ENCODE measurements at places on chromosomes 3 and 15.

DNA sequence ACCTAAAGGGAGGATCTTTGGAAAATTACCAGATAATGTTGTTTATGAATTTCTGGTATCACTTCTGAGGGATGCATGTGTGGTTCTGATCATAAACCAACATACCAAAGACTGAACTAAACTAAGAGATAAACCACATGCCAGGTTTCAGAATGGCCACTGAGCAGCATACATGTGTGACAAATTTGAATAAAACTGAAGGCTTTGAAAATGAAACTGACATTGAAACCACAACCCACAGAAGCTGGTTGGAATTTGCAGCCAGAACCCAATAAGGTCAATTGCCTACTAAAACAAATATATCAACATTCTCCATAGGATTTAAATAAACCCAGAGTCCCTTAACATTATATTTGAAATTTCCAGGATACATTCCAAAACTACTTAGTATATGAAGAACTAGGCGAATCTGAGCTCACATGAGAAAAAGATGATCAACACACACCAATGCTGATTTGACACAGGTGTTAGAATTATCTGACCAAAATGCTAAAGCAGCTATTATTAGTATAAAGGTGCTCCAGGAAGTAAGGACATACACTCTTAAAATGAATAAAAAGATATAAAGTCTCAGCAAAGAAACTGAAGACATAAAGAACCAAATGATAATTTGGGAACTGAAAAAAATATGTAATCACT is 125.0 kb downstream of the ZNF280D start:
- no peak for DNase-seq

GRCh38 chr15:66649235-66649984 is 52.6 kb upstream of the SMAD6 start:
- DNase-seq: no peak

GRCh38 chr3:52195823-52196331 is 2.1 kb upstream of the ALAS1 start:
- no peak for DNase-seq

DNA sequence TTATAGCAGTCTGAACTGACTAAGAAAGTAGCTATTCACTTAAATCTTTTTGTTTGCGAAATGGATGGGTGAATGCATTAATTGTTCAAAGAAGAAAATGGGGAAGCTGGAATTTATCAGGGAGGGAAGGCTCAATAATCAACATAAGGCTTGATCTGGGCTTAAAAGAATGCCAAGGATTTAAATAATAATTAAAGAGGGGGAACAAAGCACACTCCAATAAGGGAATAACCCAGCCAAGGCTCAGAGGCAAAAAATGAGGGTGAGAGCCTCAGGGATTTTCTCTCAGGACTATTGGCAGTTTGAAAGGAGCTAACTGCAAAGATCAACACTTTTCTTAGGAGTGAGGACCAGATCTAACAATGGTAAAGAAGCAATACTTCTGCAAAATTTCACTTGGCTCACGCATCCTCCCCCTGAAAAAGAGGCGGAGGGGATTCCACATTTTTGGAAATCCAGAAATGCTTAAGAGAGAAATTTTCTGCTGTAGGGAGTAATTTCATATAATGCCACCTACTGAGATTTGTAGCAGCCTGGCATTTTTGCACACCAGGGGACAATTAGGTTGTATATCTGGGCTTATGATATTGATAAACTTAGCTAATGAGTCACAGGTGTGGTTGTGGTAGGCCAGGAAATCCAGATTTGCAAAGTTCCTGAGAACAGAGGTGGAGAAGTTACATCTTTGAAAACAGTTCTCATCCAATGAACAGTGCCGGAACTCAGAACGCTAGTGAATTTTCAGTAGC is 405.1 kb downstream of the TUSC7 start:
- no peak for DNase-seq

GRCh38 chr3:196003611-196004010 is 78.3 kb downstream of the TFRC start:
- no peak for DNase-seq

GRCh38 chr15:27017168-27017809 is 46.3 kb downstream of the GABRG3 start:
- peak; percentile 48 for DNase-seq

- no peak for DNase-seq
Observed at GRCh38 chr15:73518180-73518862, 75.4 kb downstream of the REC114 start.

- no peak for DNase-seq
Observed at GRCh38 chr3:83740504-83740903, 1218.3 kb upstream of the CADM2 start.

DNA sequence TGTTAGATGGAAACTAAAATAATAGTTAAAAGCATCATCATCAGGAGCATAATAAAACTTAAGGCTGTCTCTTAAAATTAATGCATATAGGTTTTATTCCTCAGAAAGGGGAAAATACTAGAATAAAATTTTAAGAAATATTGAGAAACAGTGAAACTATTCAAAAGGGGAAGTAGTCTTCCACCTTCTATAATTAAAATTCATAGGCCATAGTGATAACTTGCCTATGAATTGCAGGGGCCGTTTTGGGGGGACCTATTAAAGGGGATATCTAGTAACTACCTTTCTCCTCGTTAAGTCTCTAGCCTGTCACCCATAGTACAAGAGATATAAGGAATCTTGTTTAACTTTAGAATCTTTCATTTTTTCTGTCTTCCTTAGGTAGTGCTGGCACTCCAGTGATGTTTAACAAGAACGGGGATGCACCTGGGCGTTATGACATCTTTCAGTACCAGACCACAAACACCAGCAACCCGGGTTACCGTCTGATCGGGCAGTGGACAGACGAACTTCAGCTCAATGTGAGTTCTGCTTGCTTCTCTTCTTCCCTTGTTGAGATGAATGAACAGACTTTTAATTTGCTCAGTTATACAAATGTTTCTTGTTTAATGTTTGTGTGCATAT is 600.4 kb downstream of the GRM7 start:
- DNase-seq: no peak

DNA sequence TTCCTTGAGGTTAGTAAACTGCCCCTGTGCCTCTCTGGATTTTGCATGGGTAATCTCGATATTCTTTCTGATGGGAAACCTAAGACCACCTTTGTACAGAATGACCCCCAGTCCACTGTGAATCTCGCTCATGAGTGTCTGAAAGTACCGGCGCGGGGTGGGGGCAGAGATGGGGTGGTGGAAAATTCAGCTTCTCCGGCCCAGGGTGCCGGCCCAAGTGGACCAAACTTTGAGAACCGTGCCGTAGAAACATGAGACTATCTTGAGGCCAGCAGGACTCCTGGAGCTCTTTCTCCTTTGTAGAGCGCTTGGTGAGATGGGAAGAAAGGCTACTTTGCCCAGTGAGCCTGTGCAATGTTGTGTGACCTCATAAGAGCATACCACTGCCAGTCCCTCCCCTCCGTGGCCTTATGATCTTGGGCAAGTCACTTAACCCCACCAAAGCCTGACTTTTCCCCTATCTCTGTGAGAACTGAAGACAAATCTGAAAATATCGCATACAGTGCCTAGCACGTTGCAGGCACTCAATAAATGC is 40.4 kb upstream of the VEPH1 start:
- DNase-seq: no peak

- peak; percentile 59 for DNase-seq
Observed at GRCh38 chr3:45583021-45583851, 11.3 kb upstream of the LIMD1 start.

GRCh38 chr3:194271460-194272035 is 79.6 kb downstream of the CPN2 start:
- no peak for DNase-seq

GRCh38 chr3:4222574-4223175 is 80.5 kb upstream of the SETMAR start:
- DNase-seq: peak; percentile 1

GRCh38 chr3:40801284-40801741 is 276.6 kb downstream of the ZNF621 start:
- DNase-seq: no peak

GRCh38 chr15:50830477-50831354 is 65.2 kb upstream of the SPPL2A start:
- DNase-seq: no peak

GRCh38 chr15:73633991-73634495 is 854 bp upstream of the NPTN start:
- DNase-seq: no peak

GRCh38 chr3:147756476-147756875 is 347.3 kb downstream of the ZIC1 start:
- DNase-seq: no peak

DNA sequence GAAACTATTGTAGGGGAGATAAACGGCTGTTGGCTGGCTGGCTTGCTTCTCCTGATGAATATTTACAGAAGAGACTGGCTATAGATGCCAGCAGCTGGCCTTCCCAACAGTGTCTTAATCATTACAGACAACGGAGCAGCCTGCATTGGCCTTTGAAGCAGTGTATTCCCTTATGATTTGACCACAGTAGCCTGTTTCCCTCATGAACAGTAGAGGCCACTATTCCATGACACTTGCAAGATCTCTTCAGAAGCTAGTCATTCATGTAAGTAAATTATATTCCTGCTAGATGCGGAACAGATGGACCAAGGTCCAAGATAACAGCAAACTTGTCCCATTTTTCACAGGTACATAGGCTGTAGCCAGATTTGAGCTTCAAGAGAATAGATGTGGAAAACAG is 47.3 kb downstream of the TMCO5A start:
- peak; percentile 1 for DNase-seq

GRCh38 chr3:58698246-58698645 is 31.7 kb upstream of the FAM3D start:
- no peak for DNase-seq

- DNase-seq: no peak
Observed at GRCh38 chr3:147049821-147050220, 356.5 kb downstream of the ZIC4 start.

- DNase-seq: no peak
Observed at GRCh38 chr3:135911110-135911509, 54.4 kb upstream of the PPP2R3A start.

GRCh38 chr15:78239811-78240210 is 5.4 kb upstream of the ACSBG1 start:
- DNase-seq: no peak

GRCh38 chr15:64950888-64951287 is 38.8 kb downstream of the SPG21 start:
- no peak for DNase-seq

DNA sequence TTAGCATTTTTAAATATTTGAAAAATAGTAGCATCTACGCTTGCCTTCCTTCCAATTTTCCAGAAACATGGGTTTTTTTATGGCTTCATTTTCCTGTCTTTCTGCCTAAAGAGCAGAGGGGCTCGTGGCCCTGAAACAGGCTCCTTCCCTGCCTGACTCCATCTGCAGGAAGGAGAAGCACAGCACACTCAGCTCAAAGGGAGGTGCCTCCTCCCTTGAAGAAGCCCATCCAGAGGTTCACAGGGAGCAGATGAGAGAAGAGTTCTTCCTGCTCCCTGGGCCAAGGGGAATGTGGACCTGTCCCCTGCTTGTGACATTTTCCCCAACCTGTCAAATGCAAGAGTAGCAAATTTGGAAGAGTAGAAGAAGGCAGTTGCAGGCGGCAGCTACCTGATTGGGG is 55.8 kb downstream of the BBX start:
- no peak for DNase-seq

- no peak for DNase-seq
Observed at GRCh38 chr3:95437409-95437808, 1374.5 kb downstream of the NSUN3 start.

DNA sequence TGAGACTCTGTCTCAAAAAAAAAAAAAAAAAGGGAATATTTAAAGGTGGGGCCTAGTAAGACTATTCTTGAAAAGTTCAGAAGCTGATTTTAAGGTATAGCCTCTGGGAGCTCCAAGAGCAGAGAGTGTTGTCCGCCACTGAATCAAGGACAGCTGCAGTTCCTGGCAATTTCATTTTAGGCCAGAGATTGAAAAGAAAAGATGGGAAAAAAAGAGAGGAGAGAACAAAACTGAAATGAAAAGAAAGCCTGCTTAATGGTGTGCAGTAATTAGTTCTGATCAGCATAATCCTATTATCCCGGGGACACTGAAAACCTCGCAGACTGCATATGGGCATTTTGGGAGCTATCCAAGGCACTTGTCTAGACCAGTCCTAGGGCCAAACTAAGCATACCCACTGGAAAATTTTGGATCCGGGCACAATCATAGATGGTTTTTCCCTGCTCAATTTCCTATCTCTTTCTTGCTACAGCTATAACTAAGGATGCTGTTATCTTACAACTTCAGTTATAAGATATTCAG is 43.2 kb downstream of the EHHADH start:
- peak; percentile 54 for DNase-seq

Measured in DMS 273 treated with DMSO at 0.1 percent for 48 hours (cell line).